ENCODE measurements at places on chromosomes 12 and 14. TPM values are rescaled to one million over a fixed set of nuclear protein-coding genes. Genes with fewer than 3 reads are reported as not detected.

CLEC14A gene
- total RNA-seq: not detected

- DNase-seq: no peak
Measured at GRCh38 chr12:130677957-130678558, 38.0 kb downstream of the RIMBP2 start.

DNA sequence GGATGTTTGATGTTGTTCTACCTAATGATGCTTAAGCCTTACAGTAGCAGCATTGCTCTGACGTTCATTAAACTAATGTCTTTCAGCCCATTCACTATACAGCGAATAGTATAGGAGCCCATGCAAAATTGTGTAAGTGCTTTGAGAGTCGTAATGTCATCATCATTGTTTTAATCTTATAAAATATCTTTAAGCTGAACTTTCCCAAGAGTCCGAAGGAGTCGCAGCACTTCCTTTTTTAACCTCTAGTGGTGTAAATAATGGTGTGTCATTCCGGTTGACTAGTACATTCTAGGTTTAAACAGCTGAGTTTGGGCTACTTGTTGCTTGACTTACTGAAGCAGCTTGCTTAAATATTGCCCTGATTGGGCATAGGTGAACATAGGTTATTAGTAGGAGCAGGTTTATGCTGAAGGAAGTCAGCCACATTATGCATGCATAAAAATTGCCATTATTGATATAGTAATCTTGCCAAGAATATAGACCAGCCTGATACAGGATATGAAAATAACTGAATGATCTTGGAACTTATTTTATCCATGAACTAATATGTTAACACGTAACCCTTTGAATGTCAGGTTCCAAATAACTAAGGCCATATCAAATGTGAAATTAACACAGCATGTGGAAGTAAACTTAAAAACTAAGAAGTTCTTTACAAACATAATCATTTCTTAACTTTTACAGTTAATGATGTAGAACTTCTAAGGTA, 2.6 kb downstream of the WNK1 start:
- DNase-seq: no peak

ALX1 gene
- not detected for total RNA-seq

GRCh38 chr14:102900631-102901571, 21.6 kb upstream of the AMN start:
- DNase-seq: no peak

DNA sequence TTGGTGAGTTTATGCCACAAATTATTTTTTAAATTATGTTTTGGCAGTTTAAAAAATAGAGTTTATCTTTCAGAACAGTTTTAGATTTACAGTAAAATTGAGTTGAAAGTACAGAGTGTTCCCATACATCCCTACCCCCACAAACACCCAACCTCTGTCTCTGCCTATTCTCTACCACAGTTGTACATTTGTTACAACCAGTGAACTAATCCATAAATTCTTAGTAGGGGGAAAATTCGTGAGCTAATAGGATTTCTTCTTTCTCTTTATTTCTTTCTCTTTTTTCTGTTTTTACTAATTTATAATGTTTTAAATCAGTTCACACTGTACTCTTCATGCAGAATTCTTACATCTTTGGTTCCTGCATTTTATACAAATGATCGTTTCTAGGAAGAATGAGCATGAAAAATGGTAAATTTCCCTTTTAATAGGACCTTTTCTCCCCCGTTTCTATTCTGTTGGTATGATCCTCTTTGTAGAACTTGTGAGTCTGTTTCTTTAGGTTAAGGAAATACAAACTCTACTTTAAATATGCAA, 56.7 kb downstream of the MIPOL1 start:
- DNase-seq: no peak

DNA sequence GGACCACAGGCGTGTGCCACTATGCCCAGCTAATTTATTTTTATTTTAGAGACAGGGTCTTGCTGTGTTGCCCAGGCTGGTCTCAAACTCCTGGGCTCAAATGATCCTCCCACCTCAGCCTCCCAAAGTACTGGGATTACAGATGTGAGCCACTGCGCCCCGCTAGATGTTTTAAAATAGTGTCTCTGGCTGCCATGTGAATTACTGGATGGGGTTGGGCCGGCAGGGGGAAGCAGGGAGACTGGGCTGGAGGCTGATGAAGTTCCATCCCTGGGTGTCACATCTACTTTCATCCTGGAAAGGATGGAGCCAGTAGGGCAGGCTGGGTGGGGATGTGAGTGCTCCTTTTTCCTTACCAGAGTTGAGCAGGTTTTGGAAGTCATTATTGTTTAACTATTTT, 46.1 kb downstream of the DNAH10 start:
- DNase-seq: no peak

TMEM263 gene
- 25.5 TPM for total RNA-seq

- DNase-seq: no peak
Measured at GRCh38 chr12:89161557-89161956, 190.7 kb downstream of the DUSP6 start.

Measured in activated T-helper 1 cell treated with anti-CD3 and anti-CD28 coated beads, Interleukin-12 subunit alpha, Interleukin-12 subunit beta, Interleukin-2, Interleukin-4 antibody, amounts not matched to agents 30 ng/mL and 10 ng/mL and 1 ng/mL, durations not matched to agents 14 hours and 24 hours and 36 hours (primary cell).